ENCODE measurements at places on chromosomes 3 and 15. TPM values are rescaled to one million over a fixed set of nuclear protein-coding genes. Genes with fewer than 3 reads are reported as not detected.

DNA sequence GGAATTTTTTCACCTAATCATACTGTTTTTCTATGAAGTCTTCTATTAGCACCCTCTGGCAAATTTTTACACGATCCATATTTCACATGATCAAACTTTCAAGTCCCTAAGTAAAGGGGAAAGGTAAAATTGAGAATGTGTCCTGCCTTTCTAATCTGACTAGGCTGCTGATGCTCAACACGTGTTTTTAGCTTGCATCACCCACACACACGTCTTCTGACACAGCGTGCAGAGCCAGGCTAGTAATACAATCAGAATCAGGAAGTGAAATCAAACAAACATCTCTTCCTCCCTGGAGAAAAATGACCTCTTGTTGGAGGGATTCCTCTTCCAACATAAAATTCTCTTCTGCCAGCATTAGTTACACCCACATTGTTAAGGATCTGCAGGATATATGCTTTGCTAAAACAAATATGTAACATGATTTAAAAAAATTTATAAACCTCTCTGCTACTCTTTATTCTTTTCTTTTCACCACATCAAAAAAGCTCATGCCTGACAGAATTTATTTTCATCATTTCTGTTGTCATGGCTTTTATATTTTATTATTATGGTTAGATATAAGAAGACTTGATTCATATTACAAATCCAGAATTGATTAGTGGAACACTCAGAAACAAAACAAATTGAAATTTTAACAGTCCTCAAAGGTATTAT is 122.4 kb downstream of the RAP2B start:
- no peaks in the 10 kb centered on the region for H3K4me1 ChIP-seq
- H3K27ac ChIP-seq = peak overlapping the region; percentile 71
- DNase-seq = peak; percentile 72

GRCh38 chr15:100201376-100202280 is 140.1 kb downstream of the ADAMTS17 start:
- H3K27me3 ChIP-seq = no peaks in the 10 kb centered on the region
- no peak overlapping the region for H3K27ac ChIP-seq
- no peaks in the 10 kb centered on the region for H3K36me3 ChIP-seq
- no peaks in the 10 kb centered on the region for H3K4me1 ChIP-seq

GRCh38 chr3:138374573-138375134 is 26.3 kb downstream of the MRAS start:
- no peak for DNase-seq
- H3K27me3 ChIP-seq = no peaks in the 10 kb centered on the region
- peaks cover 11% of the 10 kb centered on the region for H3K4me1 ChIP-seq
- H3K36me3 ChIP-seq = no peaks in the 10 kb centered on the region

The HHATL gene
- total RNA-seq = not detected

Measured in uterus (tissue), 4 donors.